ENCODE measurements at places on chromosomes 5 and 9. TPM values are rescaled to one million over a fixed set of nuclear protein-coding genes. Genes with fewer than 3 reads are reported as not detected.

DNA sequence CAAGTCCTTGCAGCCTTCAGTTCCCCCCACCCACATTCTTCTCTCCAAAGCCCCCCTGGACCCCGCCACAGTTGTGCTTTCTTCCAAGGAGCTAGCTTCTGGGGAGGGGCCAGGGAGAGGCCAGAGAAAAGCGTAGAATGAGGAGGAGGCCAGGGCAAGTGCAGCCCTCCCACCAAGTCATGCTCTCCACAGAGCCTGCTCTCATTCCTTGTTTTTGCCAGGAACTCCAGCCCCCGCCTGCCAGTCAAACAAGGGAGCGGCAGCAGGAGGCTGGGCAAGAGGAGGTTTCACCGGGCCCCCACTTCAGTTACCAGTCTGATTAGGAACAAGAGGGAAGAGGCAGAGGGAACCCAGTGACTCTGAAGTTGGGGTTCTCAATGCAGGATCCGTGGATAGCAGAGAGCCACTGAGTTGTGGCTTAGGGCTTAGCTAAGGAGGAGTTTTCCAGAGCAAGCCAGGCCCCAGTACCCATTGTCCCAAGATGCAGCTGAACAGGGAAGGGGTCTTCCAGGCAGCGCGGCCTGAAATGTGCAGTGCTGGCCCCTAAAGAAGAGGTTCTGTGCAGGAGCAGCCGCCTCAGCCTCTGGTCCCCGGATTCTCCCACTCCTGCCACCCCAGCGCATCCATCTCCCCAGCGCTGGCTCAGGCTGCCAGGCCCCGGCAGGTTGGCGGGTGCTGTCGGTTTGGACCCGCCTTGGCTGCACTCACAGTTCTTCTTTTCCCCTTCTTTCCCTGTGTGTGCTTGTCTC, 120.6 kb downstream of the DAB2IP start:
- DNase-seq = no peak

GRCh38 chr5:100890461-100891008, 12.5 kb downstream of the ST8SIA4 start:
- DNase-seq = no peak

The ENTREP1 gene
- 7.3 TPM for polyA plus RNA-seq

DNA sequence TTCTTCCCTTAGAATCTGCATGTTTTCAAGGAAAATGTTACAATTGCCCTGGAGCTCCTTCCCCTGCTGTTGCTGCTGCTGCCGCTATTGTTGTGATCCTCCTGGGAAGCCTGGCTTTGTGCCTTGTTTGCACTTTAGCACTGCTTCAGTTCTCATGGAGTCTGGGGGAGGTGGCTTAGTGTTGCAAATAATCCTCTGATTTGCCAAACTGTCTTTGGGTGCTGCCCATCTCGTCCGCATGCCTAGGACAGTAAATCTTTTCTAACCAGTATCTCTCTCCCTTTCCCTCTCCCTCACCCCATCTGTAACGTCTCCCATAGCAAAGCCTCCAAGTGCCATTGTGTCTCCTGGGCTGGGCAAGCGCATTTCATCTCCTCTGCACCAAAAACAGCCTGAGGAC, 30.3 kb downstream of the FAM240B start:
- no peak for DNase-seq

- DNase-seq = no peak
Measured at GRCh38 chr5:89582768-89583339, 699.9 kb upstream of the MEF2C start.

GRCh38 chr5:139273572-139274289, 19.8 kb upstream of the MATR3 start:
- DNase-seq = peak; percentile 94

The SSBP2 gene
- polyA plus RNA-seq = 27.8 TPM

DNA sequence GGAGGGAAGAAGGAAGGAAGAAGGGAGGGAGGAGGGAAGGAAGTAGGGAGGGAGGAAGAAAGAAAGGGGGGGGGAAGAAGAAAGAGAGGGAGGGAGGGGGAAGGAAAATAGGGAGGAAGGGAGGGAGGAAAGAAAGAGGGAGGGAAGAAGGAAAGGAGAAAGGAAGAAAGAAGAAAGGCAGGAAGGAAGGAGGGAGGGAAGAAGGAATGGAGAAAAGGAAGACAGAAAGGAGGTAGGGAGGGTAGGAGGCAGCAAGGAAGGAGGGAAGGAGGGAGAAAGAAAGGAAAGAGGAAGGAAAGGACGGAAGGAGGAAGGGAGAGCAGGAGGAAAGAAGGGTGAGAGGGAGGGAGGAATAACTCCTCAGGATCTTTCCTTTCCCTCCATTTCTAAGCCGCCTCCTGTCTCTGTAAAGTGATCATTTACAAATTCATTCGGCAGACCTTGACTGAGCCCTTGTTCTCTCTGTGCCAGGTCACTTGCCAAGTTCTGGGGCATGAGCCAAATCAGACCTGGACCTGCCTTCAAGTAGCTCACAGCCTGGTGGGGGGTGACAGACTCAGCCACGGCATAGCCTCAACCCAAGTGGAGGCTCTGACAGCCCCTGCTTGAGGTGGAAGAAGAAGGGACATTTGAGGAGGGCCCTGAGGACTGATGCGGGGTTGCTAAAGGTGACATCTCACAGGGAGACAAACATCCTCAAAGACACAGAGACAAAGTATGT, 69.0 kb upstream of the HRH2 start:
- no peak for DNase-seq

All from large intestine (tissue), 12 donors.